Spleen (tissue), 13 donors: ENCODE measurements at places on chromosomes 4 and X. TPM values are rescaled to one million over a fixed set of nuclear protein-coding genes. Genes with fewer than 3 reads are reported as not detected.

Gene TCP11X2
- total RNA-seq: not detected

Gene MAGEA9B
- not detected for total RNA-seq

Gene GABRQ
- total RNA-seq: not detected

Gene ITIH6
- not detected for total RNA-seq

Gene GAGE2A
- total RNA-seq: not detected

Gene TIGD4
- total RNA-seq: 0.68 TPM

Gene ANKRD50
- 10.6 TPM for total RNA-seq

Gene CTSO
- 48.7 TPM for total RNA-seq

Gene MAGEB17
- not detected for total RNA-seq

Gene SLITRK2
- 7.6 TPM for total RNA-seq

Gene PSMD10
- total RNA-seq: 32.4 TPM

Gene SLC49A3
- total RNA-seq: 25.6 TPM

Gene PLP2
- total RNA-seq: 70.5 TPM

Gene TCEAL7
- 3.2 TPM for total RNA-seq

Gene CXorf49
- total RNA-seq: not detected

Gene GPR119
- total RNA-seq: not detected

Gene STPG2
- total RNA-seq: 0.41 TPM

Gene GPC4
- total RNA-seq: 7.7 TPM

Gene TADA2B
- 25.2 TPM for total RNA-seq

Gene DMRTC1
- 0.39 TPM for total RNA-seq

Gene EFHC2
- 0.82 TPM for total RNA-seq

Gene PHOX2B
- not detected for total RNA-seq

Gene CLIC2
- 54.9 TPM for total RNA-seq

Gene CNKSR2
- 16.8 TPM for total RNA-seq

Gene NXF2
- not detected for total RNA-seq

Gene OPHN1
- 3.8 TPM for total RNA-seq

Gene PRR32
- total RNA-seq: not detected

Gene RASGEF1B
- 69.5 TPM for total RNA-seq

Gene MAGIX
- 1.1 TPM for total RNA-seq

Gene MXRA5
- total RNA-seq: 8.5 TPM

Gene RGN
- 3.0 TPM for total RNA-seq

Gene LRCH2
- 2.7 TPM for total RNA-seq

Gene SH3D19
- 16.5 TPM for total RNA-seq

Gene FRG2
- not detected for total RNA-seq

Gene DCAF8L2
- not detected for total RNA-seq

Gene TLR3
- total RNA-seq: 10.5 TPM

Gene NUDT11
- not detected for total RNA-seq

Gene CHST7
- 32.0 TPM for total RNA-seq

Gene MAGEH1
- total RNA-seq: 28.2 TPM

Gene PDE6B
- total RNA-seq: 10.2 TPM

Gene ADGRG2
- 3.0 TPM for total RNA-seq

Gene FRAS1
- 2.9 TPM for total RNA-seq

Gene SMR3B
- not detected for total RNA-seq

Gene SLC25A53
- total RNA-seq: 15.4 TPM

Gene PLAC8
- total RNA-seq: 278 TPM

Gene ADH7
- not detected for total RNA-seq
